ENCODE measurements at places on chromosomes 6 and 20. TPM values are rescaled to one million over a fixed set of nuclear protein-coding genes. Genes with fewer than 3 reads are reported as not detected.

GRCh38 chr6:121614115-121614514, 178.7 kb downstream of the GJA1 start:
- DNase-seq: no peak

- DNase-seq: no peak
Measured at GRCh38 chr6:33742092-33742491, 4.6 kb downstream of the IP6K3 start.

DNA sequence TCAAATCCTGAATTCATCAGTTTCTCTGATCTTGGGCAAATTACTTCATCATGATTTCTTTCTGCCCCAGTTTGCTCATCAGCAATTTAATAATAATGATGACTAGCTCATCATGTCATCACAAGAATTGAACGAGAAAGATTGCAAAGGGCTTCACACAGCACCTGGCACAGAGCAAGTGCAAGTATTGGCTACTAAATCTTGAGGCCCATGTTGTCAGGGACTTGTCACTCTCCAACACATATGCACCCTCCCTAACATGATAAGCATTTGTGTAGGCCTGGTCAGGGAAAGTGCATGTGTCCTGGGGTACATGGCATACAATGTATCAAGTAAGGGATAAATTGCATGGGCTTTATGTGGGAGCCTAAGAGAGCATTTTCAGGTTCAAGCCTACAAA, 6.4 kb downstream of the SMLR1 start:
- DNase-seq: no peak

DEFB124 gene
- total RNA-seq: not detected

- DNase-seq: no peak
Measured at GRCh38 chr20:39070484-39071231, 108.5 kb downstream of the DHX35 start.

TGM3 gene
- total RNA-seq: 0.10 TPM

DNA sequence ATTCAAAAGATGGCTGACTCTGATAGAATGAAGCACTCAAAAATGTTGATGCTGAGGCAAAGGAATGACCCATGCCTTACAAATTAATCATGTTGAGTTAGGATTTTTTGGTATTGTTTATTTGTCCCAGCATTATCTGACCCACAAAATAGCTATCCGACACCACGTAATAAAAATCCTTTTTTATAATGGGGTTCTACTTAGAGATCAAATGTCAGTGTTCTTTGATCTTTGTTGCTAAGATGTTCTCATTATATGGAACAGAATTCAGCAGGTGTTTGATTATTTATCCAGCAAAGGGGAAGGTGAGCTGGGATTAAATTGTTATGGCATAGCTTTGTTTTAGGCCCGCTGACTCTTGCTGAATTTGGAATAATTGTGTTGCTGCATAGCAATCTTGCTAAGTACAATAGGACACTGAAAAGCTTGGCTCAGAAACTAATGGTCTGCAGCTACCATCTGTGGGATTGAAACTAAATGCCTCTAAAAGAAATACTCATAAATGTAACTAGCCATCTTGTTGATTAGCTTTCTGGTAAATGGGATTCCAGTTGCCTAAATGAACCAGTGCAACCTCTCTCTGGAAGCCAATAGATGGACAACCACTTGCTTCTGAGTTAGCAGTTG, 180.2 kb upstream of the HDAC2 start:
- no peak for DNase-seq

DNA sequence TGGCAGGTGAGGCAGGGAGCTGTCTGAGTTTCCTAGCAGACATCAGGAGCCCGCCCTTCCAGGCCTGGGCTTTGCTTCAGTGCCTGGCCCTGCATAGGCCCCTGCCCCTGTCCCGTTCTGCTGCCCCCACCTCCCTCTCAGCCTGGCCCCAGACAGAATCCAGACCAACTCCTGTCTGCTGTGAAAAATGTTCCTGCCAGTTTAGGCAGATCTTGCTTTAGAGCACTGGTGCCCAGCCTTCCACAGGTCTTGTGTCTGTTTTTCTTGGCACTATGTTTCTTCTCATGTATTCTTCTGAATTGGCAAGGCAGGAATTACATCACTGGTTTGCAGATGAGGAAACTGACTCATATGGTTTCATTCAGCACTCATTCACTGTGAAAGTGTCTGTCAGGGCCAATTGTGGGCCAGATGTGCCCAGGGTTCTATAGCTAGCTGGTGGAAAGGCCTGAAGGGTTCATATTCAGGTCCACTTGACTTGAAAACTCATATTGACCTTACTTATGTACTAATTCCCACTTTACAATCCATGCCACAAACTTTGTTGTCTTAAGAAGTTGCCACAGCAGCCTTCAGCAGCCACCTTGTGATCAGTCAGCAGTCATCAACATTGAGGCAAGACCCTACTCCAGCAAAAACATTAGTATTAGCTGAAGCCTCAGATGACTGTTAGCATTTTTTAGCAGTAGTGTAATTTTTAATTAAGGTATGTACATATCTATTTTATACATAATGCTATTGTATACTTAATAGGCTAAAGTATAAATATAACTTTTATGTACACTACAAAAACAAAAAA, 40.5 kb downstream of the HLA-F start:
- DNase-seq: peak; percentile 48

ENPP5 gene
- total RNA-seq: not detected

GRCh38 chr20:38779247-38780097, 26.0 kb upstream of the PPP1R16B start:
- no peak for DNase-seq
